Epithelial cell of esophagus (primary cell): ENCODE measurements at places on chromosomes 7 and 10.

GRCh38 chr7:129824291-129825208 lies 128.2 kb downstream of the UBE2H start:
- DNase-seq, result peak; percentile 68

DNA sequence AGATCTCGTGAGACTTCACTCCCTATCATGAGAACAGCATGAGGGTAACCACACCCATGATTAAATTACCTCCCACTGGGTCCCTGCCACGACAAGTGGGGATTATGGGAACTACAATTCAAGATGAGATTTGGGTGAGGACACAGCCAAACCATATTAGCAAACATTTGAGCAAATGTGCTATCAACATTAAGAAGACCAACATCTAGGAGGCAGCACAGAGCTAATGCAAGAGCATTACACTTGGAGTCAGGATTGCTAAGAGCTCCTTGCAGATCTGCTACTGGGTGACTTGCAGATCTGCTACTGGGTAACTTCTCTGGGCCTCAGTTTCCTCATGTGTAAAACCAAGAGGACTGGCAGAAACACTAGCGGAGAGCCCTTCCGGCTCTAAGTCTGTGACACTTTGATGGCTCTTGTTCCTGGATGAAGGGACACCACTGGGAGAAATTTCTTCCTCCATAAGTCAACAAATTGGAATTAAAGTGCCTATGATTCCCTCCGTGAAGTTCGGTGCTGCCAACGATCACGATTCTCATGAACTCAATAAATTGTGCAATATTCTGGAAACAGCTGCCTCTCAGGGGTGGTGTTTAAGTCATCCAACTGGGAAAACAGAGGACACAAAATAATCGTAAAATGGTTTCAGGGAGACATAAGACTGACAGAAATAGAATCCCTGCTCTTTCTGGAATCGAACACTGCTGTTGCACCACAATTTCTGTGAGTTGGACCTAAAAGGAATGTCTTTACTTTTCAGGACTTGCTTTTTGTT lies 115.8 kb upstream of the ITGB1 start:
- DNase-seq, result peak; percentile 7

DNA sequence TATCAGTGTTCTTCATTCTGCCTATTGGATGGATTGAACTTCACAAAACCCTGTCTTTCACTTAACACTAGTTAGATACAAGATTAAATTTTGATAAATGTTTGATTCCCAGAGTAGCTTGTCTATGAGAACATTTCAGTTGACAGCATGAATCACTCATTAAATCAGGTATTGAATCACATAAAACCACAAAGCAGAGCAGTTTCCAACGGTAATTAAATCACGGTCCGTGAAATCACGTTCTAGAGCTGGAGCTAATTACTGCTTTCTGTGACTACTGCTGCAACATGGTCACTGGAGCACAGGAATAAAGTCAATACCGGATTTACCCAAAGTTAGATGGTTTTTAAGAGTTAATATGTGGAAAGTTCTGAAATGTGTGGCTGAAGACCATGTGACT lies 257.8 kb upstream of the PCDH15 start:
- no peak for DNase-seq

DNA sequence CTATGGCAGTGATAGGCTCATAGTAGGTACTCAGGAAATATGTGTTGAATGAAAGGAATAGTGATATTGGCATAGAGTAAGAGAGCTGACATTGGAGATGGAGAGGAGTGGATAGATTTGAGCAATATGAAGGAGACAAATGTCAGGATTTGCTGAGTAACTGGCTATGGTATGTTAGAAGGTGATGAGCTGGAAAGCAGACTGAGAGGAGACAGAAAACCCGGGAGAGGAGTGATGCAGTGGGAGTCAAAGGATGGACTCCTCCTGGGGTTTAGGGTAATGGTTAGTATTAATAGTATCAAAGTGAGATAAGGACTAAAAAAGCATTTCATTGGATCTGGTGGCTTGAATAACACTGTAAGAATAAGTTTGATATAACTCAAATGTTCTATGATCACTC lies 64.8 kb downstream of the CD36 start:
- DNase-seq, result no peak

DNA sequence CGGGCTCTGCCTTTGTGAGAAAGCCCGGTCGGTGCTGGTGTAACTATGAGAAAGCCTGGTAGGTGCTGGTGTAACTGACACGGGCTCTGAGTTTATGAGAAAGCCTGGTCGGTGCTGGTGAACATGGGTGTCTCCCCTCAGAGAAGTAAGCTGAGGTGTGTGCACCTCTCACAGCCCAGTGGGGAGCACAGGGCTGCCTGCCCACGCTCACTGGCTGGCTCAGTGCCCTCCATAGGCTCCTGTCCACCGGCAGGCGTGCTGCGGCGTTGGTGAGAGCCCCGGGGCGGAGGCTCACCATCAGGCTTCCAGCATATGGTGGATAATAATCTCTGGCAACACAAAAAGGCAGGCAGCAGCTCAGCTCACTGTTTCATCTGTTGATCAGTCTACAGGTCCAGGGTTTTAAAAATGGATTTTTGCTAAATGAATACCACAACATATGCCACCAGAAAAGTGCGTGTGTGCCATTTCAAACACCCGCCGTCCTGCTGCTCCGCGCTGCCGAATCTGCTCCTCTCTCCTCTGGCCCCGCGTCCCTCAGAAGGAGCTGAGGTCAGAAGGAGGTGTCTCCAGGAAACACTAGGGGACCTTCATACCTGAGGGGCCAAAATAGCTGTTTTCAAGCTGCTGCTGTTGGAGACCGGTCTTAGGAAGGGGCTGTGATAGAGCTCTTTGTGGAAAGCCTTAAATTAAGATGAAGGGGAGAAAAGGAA lies 365.7 kb downstream of the DNAJB6 start:
- DNase-seq, result no peak

GRCh38 chr10:132990684-132991545 lies 48.5 kb upstream of the CFAP46 start:
- no peak for DNase-seq

DNA sequence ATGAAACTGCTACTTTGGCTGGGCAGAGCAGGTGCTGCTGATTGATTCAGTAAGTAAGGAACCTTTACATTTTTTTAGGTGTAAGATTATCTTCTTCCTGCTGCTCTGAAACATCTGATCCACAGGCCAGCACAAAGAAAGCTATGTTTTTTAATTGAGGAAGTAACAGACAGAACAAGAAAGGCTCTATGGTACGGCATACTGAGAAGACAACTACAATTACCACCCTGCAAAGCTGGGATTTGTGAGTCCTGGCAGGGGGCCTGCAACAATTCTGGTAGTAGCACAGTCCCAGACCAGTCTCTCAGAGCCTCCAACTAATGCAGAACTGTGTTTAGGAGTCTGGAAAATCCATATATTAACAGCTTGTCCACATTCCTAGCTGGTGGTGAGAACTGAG lies 103.0 kb upstream of the LRRTM3 start:
- no peak for DNase-seq

- DNase-seq, result peak; percentile 41
Measured at GRCh38 chr10:132575320-132576201, 38.0 kb downstream of the INPP5A start.

DNA sequence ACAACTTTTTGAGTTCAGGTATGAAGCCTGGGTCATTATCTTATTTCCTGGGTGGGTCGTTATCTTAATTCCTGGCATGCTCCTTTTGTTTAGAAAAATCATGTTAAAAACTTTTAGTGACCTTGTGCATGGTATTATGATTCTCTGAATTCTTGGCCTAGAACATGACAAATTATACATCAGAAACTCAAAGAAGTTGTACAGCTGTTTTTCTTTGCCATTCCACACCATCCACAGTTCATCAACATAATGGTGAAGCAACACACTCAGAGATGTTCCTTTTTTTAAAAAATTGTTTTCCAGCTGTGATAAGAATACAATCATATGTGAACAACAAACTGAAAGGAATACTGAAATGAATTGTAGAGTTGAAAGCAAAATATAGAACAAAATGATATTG lies 149.2 kb upstream of the SEMA3D start:
- no peak for DNase-seq

GRCh38 chr7:16347066-16347826 lies 74.1 kb downstream of the CRPPA start:
- peak; percentile 59 for DNase-seq

DNA sequence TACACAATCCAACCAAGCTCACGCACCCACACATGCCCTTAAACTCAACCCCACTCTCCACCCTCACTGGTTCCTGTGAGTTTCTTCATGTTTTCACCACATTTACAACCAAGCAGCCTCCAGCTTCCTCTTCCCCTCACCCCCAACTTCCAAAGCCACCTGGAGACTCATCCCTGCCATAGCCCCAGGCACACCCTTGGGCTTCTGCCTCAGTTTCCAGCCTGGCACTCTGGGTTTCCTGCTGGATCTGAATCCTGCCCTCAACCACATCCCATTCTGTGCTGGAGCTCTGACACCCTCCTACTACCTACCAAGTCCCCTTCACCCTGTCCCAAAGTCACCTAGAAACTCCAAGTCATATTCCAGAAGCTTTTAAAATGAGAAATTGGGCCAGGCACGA lies 29.4 kb downstream of the CCDC3 start:
- no peak for DNase-seq

DNA sequence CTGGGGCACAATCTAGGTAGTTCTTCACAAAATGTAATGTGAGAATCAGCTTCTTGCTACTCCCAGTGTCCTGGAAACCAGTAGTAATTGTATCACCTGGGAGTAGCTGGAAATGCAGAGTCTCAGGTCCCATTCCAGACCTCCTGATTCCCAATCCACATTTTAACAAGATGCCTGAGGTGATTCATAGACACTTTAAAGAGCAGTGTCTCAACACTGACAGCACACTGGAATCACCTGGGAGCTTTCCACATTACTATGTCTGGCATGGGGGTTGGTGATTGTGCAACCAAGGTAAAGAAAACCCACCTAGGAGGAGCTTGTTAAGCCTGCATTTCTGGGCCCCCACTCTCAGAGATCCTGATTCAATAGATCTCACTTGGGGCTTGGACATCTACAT lies 11.1 kb downstream of the DPY19L1 start:
- DNase-seq, result peak; percentile 75

DNA sequence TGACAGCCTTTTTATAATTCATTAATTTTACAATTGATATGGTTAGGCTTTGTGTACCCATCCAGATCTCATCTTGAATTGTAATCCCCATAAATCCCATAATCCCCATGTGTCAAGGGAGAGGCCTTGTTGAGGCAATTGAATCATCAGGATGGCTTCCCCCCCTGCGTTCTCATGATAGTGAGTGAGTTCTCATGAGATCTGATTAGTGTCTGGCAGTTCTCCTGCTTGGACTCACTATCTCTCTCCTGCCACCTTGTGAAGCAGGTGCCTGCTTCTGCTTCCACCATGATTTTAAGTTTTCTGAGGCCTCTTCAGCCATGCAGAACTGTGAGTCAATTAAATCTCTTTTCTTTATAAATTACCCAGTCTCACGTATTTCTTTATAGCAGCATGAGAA lies 165.7 kb upstream of the GNAI1 start:
- no peak for DNase-seq

GRCh38 chr10:33803248-33803647 lies 468.8 kb upstream of the NRP1 start:
- DNase-seq, result peak; percentile 62

GRCh38 chr7:124536156-124536762 lies 229.3 kb downstream of the GPR37 start:
- peak; percentile 21 for DNase-seq

- DNase-seq, result no peak
Measured at GRCh38 chr7:95766657-95767056, 5.7 kb upstream of the DYNC1I1 start.

- peak; percentile 32 for DNase-seq
Measured at GRCh38 chr7:47982610-47983009, 3.2 kb upstream of the HUS1 start.

- DNase-seq, result no peak
Measured at GRCh38 chr7:36244429-36244828, 91.4 kb downstream of the EEPD1 start.

GRCh38 chr7:130875265-130875741 lies 141.3 kb upstream of the KLF14 start:
- peak; percentile 67 for DNase-seq

DNA sequence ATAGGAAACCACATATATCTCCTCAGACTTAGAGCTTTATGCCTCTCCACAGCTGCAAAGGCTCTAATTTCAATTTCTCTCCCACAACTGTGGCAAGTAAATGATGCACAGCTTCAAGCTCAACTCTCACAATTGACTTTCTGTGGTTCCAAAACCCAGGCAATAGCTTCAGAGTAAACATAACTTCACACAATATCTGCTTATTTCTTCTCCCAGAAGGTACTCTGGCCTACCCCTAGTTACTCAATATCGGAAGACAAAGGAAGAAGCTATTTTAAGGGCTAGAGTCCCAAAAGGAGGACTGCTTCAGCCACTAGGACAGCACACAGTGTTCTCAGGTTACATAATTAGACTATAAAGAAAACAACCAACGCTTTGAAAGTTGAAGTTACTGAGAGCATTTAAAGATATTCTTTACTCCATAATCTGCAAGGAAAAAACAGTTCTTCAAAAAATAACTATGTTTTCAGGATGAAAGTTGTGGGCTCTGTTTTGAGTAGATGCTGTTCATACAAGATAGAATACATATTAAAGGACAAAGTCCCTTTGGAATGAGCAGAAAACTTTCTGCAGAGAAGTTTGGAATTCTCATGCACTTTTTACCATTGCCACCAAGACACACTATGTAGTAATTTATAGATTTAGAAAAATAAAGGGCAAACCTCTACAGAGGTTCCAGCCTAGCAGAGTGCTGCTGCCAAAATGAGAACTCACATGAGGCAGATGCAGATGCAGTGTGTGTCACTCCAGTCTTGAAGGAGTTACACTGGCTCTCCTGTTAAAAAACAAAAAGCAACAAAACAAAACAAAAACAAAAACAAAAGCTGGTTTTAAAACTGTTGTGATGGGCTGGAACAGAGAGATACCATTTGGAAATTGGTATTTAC lies 81.8 kb downstream of the NT5C2 start:
- no peak for DNase-seq

GRCh38 chr7:93663561-93664299 lies 89.2 kb upstream of the CALCR start:
- no peak for DNase-seq

- peak; percentile 52 for DNase-seq
Measured at GRCh38 chr7:91892821-91893340, 12.4 kb upstream of the MTERF1 start.

- DNase-seq, result no peak
Measured at GRCh38 chr7:25495342-25496250, 267.3 kb upstream of the NPVF start.

DNA sequence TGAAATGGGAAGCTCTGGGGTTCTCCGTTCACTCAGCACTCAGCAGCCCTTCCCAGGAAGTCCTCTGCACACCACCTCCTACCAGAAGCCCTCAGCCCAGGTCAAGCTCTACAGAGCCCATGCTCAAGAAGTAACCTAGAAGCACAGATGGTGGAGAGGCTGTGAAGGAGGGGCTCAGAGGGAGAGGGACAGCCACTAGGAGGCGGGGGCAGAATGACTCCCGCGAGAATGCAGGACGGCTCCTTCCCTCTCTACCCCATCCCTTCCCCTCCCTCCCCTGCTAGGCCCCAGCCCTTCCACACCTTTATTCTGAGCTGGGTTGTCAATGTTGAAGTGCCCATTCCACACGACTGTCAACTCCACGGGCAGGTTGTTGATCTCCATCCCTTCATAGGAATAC lies 373.2 kb downstream of the PLXNA4 start:
- no peak for DNase-seq

GRCh38 chr7:2209961-2210323 lies 22.8 kb downstream of the MAD1L1 start:
- no peak for DNase-seq

GRCh38 chr7:196283-196682 lies 3.9 kb downstream of the FAM20C start:
- DNase-seq, result no peak

- DNase-seq, result peak; percentile 72
Measured at GRCh38 chr7:28093623-28094232, 86.9 kb downstream of the JAZF1 start.
